ENCODE measurements at places on chromosomes 12 and 14. TPM values are rescaled to one million over a fixed set of nuclear protein-coding genes. Genes with fewer than 3 reads are reported as not detected.

FGF6 gene
- not detected for total RNA-seq

PTPRB gene
- total RNA-seq, result 3.7 TPM

SLC7A8 gene
- 59.8 TPM for total RNA-seq

ACACB gene
- total RNA-seq, result 85.7 TPM
